RWPE2 (cell line): ENCODE measurements at places on chromosomes 13 and 19.

GRCh38 chr19:31347828-31348392 lies 1.3 kb downstream of the TSHZ3 start:
- no peak for DNase-seq

- no peak for DNase-seq
Observed at GRCh38 chr13:50521006-50521830, 322.3 kb downstream of the DLEU7 start.

GRCh38 chr13:112746044-112746443 lies 56.2 kb downstream of the ATP11A start:
- DNase-seq = no peak

DNA sequence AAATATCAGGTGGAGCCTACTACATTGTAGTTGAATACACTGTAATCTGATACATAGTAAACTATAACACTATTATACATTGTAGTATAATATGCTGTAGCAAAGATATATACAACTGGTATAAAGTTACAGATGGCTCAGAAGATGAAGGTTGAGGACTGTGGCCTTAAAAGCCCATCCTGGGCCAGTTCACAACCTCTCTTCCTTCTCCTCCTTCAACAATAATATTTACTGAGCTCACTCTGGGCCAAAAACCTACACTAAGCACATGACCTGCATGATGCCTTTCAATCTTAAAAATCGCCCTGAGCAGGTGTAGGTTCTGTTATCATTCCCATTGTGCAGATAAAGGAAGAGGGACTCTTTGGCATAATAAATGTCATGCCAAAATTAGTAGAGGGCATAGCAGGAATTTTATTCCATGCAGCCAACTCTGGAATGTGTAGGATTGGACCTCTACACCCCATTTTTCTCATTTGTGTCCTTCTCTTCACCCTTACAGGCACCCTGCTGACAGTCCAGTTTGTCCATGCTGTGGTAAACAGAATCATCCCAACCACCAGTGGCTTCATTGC lies 14.6 kb upstream of the SIN3B start:
- DNase-seq = no peak

- no peak for DNase-seq
Observed at GRCh38 chr19:39321117-39321831, 611 bp upstream of the LRFN1 start.

DNA sequence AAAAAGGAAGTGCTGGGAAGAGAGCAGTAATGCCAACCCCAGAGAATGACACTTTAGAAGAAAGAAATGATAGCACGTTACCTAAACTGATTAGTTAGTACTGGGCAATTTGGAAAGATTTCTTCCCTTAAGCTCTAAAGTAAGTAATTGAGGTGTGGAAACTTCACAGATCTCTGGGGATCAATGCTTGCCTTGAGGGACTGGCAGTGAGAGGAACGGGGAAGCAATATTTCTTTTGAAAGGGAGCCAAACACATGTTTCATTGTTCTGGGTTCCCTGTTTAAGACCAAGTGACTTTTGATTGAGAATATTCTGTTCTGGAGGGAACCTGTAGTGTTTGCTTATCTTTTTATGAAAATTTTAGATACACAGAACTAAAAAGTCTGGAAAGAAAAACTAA lies 190.5 kb downstream of the NDFIP2 start:
- no peak for DNase-seq

- no peak for DNase-seq
Observed at GRCh38 chr19:50669302-50670101, 20.3 kb downstream of the C19orf81 start.

GRCh38 chr13:27534108-27534980 lies 84.0 kb upstream of the MTIF3 start:
- no peak for DNase-seq

DNA sequence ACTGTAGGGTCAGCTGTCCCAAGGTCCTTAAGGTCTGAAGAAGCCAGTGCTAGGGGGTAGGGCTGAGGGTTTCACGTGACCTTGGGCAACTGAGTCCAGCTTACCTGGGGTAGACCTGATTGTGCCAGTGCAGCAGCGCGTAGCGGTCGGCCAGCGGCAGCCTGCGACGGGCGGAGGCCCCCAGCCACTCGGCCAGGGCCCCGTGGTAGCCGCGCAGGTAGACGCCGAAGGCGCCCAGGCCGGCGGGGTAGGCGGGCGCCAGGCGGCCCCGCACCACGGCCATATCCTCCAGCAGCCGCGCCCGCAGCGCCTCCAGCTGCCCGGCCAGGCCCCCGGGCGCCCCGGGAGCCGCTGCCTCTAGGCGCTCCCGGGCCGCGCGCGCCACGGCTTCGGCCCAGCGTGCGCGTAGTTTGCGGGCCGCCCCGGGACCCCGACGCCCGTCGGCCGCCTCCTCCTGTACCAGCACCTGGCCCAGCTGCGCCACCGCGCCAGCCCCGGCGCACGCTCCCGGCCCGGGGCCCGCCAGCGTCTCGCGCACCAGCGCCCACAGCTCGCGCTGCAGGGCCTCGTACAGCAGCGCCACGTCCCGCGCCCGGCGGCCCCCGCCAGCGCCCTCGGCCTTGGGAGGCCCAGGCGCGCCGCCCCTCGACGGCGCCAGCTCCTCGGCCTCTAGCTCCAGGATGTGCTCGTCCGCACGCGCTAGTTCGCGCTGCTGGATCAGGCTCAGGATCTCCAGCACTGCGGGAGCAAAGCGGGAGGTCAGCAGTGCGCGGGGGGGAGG lies 10.9 kb downstream of the EXOC3L2 start:
- no peak for DNase-seq

- no peak for DNase-seq
Observed at GRCh38 chr13:73715114-73715910, 418.9 kb downstream of the KLF12 start.

DNA sequence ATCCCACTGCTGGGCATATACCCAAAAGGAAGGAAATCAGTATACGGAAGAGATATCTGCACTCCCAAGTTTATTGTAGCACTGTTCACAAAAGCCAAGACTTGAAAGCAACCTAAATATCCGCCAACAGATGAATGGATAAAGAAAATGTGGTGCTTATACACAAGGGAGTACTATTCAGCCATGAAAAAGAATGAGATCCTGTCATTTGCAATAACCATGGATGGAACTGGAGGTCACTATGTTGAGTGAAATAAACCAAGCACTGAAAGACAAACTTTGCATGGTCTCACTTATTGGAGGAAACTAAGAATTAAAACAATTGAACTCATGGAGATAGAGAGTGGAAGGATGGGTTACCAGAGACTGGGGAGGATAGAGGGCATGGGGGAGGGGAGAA lies 6.5 kb upstream of the SIGLEC14 start:
- DNase-seq = no peak

DNA sequence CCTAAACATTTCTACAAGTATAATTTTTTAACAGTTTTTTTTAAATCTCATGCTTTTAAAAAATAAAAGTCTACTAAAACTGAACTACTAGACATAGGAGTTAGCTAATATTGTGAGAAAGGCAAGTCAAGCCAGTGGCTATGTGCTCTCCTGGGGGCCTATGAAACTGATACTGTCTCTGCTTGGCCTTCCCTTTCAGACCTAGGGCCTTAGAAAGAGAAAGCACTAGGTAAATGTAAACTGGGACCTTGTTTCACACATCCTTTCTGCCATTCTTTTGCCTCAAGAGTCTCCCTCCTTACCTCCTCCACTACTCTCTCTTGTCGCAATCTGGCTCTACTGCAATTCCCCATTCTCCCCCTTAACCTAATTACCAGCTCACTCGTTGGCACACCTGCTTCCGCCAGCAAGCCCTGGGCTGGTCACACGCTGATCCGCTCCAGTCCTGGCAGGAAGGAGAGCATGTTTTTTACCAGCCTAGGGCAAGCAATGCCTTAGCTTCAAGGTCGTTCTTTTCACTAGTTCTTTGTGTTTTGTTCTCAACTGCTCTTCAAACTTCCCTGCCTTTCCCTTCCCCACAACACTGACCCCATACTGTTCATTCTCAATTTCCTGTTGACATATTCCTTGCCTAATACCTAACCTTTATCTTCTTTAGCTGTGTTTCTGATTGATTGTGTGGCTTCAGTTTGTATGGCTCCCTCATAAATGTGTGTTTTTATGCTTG lies 23.1 kb downstream of the TBC1D4 start:
- DNase-seq = no peak

- DNase-seq = no peak
Observed at GRCh38 chr13:46521921-46522747, 30.8 kb upstream of the LRCH1 start.

GRCh38 chr19:18421371-18421959 lies 2.3 kb downstream of the SSBP4 start:
- no peak for DNase-seq

- no peak for DNase-seq
Observed at GRCh38 chr13:46620029-46620428, 67.1 kb downstream of the LRCH1 start.

- no peak for DNase-seq
Observed at GRCh38 chr19:525857-526419, 5.6 kb upstream of the CDC34 start.

DNA sequence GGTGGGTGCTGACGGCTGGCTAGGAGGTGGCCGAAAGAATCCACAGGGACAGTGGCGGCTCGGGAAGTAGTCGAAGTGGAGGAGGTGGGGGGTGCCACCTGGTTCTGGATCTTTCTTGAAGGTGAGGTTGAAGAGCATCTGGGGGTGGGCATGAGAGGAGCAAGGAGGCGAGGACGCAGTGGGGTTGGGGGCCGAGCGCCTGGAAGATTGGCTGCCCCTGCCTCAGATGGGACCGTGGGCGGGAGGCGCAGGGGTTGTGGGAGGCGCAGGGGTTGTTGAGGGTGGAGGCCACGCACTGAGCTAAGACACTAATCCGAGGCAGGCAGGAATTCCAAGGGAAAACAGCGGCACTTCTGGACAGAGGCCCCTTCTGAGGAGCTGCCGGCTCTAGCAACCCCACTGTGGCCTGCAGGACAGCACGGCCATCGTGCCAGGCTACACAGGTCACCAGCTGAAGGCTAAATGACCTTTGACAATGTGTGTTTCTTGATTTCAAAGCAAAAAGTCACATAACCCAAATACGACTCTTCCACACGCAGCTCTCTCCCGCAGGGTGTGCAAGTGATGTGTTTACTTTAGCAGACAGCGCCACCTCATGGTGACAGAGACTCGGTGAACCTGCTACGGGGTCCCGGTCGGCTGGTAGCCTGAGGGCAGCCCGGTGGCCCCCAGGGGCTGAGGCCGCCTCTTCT lies 44.1 kb upstream of the RANBP3 start:
- no peak for DNase-seq

- DNase-seq = no peak
Observed at GRCh38 chr13:112933649-112934048, 35.4 kb upstream of the MCF2L start.

DNA sequence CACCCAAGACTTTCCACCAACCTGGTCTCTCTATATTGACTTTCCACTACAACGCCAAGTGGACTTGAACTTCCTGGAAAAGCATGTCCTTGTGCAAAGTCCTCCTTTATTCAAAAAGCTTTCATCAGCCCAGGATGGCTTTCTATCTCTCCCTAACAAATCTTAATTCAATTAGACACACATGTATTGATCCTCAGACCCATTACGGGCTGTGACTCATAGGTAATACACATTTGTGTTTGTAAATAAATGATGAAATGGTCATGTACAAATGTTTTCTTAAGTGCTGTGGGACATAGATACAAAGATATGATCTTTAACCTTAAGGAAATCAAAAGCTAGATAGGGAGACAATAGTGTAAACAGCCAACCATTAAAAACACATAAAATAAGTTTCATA lies 1189.7 kb downstream of the EFNB2 start:
- no peak for DNase-seq

DNA sequence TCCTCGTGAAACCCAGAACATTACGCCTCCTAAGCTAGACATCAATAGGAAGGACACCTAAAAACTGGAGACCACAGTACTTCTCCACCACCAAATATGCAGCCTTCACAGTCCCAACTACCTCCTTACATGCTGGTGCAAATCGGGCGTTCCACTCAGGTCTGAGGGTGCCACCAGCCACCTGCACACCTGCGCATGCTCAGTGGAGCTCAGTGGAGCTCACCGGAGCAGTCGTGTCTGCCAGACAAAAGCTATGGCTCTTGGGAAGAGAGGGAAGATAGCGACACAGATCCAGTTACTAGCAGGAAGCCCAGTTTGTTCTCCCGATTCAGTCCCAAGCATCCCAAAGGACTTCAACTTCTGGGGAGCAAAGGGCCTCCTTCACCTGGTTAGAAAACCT lies 237.1 kb downstream of the TSHZ3 start:
- DNase-seq = no peak

DNA sequence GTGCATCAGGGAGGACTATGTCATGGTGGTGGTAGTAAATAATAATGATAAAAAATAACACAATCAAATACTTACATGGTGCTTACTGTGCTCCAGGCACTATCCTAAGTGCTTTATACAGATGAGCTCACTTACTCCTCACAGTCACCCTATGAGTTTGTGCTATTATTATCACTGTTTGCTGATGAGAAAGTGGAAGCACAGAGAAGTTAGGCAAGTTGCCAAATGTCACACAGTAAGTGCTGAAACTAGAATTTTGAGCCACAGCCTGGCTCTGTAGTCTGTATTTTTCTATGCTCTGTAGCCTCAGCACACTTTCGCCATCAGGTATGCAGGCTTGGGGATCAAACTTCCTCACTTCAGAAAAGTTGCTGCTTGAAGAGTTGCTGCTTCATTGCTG lies 46.6 kb downstream of the HTR2A start:
- DNase-seq = no peak

DNA sequence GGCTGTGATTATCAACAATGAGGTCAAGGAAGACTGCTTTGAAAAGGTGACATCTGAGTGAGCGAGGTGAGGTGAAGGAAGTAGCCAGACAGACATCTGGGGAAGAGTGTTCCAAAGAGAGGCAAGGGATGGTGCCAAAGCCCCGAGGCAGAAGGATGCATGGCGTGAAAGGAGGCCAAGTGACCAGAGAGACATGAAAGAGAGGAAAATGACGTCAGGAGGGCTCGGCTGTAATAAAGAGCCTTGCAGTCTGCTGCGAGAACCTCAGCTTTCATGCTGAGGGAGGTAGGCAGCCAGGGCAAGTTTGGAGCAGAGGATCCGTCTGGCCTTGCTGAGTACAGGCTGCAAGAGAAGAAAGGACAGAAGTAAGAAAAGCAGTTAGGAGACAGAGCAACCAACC lies 50.8 kb downstream of the FOXO1 start:
- no peak for DNase-seq

DNA sequence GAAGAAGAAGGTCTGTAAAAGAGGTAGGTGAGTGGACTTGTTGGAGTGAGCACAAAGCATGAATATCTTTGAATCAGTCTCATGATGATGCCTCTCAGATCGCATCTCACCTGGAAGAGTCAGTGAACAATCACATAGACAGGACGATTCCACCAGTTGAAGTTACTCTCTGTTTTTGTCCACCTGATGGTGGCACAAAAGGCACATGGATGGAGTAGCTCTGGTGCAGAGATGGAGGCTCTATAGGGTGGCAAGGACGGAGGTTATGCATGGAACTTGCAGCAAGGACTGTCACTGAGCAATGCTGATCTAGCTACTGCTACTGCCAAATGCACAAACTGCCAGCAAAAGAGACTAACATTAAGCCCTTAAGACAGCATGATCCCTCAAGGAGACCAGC lies 10.3 kb upstream of the MYCBP2 start:
- no peak for DNase-seq
